ENCODE measurements at places on chromosomes 2 and 18.

- H3K4me3 ChIP-seq = no peak overlapping the region
- H3K4me1 ChIP-seq = no peaks in the 10 kb centered on the region
- no peaks in the 10 kb centered on the region for H3K36me3 ChIP-seq
- no peaks in the 10 kb centered on the region for H3K27me3 ChIP-seq
- H3K27ac ChIP-seq = no peak overlapping the region
These were observed 517.0 kb upstream of the KLHL29 start for GRCh38 chr2:22867973-22868372.

DNA sequence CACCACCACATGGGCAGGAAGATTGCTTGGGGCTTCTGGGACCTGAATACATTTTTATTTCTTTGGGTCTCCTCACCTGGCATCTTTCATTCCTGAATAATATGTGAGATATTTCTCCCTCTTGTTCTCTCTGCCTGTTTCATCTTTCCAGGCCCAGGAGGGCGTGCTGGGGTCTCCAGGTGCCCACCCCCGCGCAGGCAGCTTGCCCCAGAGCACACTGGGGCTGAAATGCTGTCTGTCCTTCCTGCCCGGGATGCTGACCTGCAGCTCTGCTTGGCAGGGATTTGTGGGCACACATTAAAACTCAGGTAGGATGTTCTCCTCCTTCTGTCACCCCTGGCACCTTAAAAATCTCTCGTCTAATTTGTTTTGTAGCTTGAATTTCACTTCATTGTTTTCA, 39.7 kb upstream of the TEX51 start:
- no peak overlapping the region for H3K4me3 ChIP-seq
- peaks cover 25% of the 10 kb centered on the region for H3K27me3 ChIP-seq
- no peak for DNase-seq
- H3K36me3 ChIP-seq = no peaks in the 10 kb centered on the region

- no peak overlapping the region for H3K27ac ChIP-seq
- DNase-seq = no peak
- no peaks in the 10 kb centered on the region for H3K36me3 ChIP-seq
- no peak overlapping the region for H3K4me3 ChIP-seq
- no peaks in the 10 kb centered on the region for H3K4me1 ChIP-seq
These were observed 19.4 kb downstream of the CYP26B1 start for GRCh38 chr2:72128059-72128842.

DNA sequence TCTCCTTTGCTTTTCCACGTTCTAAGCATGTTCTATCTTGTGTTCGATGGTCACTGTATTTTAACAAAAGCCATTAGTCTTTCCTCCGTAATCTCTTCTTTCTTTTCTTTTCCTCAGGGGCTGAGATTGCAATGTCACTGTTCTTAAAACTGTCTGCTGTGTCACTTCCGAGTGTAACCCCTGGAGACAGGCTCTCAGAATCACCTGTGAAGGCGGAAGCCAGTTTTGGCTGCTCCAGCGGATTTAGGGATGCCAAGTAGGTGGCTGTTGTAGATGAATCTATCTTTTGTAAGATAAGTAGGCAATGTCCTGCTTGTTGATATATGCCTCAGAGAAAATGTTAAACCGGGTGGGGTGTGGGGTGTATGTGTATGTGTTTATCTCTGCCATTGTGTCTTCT, 94.7 kb upstream of the L3MBTL4 start:
- no peaks in the 10 kb centered on the region for H3K36me3 ChIP-seq
- no peaks in the 10 kb centered on the region for H3K27me3 ChIP-seq
- DNase-seq = no peak
- H3K4me3 ChIP-seq = no peak overlapping the region
- no peaks in the 10 kb centered on the region for H3K4me1 ChIP-seq
- H3K27ac ChIP-seq = no peak overlapping the region

- H3K27me3 ChIP-seq = no peaks in the 10 kb centered on the region
- peaks cover 54% of the 10 kb centered on the region for H3K36me3 ChIP-seq
- H3K4me3 ChIP-seq = no peak overlapping the region
- H3K4me1 ChIP-seq = no peaks in the 10 kb centered on the region
These were observed 42.0 kb downstream of the NDUFA10 start for GRCh38 chr2:239983004-239983778.

GRCh38 chr18:58091099-58091611, 47.1 kb downstream of the NEDD4L start:
- no peak overlapping the region for H3K27ac ChIP-seq
- H3K4me1 ChIP-seq = no peaks in the 10 kb centered on the region
- H3K4me3 ChIP-seq = no peak overlapping the region
- no peak for DNase-seq
- no peaks in the 10 kb centered on the region for H3K36me3 ChIP-seq
- H3K27me3 ChIP-seq = no peaks in the 10 kb centered on the region

Measured in T-cell (primary cell).